ENCODE measurements at places on chromosomes 1 and 21.

DNA sequence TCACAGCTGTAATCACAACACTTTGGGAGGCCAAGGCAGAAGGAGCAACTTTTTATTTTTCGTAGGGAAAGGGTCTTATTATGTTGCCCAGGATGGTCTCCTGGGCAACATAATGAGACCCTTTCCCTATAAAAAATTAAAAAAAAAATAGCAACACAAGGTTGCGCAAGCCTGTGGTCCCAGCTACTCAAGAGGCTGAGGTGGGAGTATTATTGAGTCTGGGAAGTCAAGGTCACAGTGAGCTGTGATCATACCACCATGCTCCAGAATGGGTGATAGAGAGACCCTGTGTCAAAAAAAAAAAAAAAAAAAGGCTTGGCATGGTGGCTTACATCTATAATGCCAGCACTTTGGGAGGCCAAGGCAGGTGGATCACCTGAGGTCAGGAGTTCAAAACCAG, 131.6 kb downstream of the TRIM33 start:
- no peak for DNase-seq

GRCh38 chr1:101051688-101052638, 26.4 kb upstream of the DPH5 start:
- no peak for DNase-seq

DNA sequence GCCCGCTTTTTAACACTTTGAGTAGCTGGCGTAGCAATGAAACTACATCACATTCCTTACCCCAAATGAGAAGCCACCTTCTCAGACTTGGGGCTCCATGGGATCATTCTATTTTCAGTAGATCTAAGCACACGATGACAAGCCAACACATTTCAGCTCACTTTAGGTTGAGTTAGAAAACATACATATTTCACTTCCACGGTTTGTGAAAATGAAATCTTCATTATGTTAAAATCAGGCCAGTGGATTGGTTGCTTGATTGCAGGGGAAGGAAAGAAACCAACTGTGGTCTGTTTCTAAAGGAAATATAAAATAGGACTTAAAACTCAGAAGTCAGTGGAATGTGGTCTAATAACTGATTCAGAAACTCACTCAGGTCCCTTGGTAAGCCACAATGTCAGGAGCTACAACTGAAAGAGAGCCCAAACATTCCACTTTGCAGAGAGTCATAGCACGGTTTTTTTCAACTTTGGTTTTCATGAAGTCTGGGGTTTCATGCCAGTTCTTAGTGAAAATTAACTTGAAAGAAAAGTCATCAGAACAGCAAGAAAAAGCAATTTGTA, 82.3 kb upstream of the TIAM1 start:
- no peak for DNase-seq

GRCh38 chr1:31382379-31382989, 9.6 kb upstream of the FABP3 start:
- DNase-seq: no peak

- DNase-seq: no peak
Observed at GRCh38 chr1:152806576-152806975, at the start of gene LCE1C. Gene LCE1C, minus strand, starts transcription at chr1:152806651. Its CDS starts 1,173 bp downstream, at chr1:152805478.

DNA sequence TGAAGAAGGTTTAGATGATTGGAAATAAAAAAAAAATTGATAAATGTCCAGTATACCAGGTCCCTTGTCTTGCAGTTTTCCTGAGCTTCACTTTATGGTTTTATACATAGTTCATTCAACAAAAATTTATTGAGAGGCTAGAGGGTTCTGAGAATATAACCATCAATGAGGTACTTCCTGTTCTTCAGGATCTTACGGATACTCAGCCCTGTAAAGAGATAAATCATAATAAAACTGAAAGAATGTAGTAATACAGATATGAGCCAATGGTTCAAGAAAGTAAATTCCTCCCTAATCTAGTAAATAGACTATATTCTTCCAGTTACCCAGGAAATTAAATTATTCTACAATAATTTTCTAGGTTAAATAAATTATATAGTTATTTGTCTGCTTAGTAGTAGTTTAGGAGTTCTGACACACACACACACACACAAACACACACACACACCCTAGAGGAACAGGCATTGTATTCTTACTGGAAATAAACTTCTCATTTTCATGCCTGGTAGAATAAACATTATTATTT, 70.4 kb upstream of the HMCN1 start:
- no peak for DNase-seq

DNA sequence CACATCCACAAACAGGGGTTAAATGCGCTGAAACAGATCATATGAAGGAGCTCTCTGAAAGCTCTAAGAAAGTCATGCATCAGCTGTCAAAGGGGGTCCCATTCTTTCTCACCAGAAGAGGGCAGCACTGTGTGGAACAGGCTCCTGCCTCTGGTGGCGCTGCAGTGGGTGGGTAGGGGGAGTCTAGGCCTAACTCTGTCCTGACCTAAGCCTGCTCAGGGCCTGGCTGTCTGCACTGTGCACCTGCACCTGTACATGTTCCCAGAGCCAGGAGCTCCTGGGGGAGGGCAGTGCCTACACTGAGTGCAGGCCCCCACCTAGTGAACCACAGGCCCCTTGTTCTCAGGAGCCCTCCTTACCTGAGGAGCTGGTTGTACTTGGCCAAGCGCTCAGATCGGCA, 16.0 kb downstream of the ENO1 start:
- DNase-seq: no peak
